ENCODE measurements at places on chromosomes 6 and 20. TPM values are rescaled to one million over a fixed set of nuclear protein-coding genes. Genes with fewer than 3 reads are reported as not detected.

The C4A gene
- 0.83 TPM for total RNA-seq

The DAAM2 gene
- total RNA-seq = 0.14 TPM

The APOM gene
- 2.9 TPM for total RNA-seq

The SLC35F1 gene
- total RNA-seq = 0.03 TPM

Data from A549 treated with Hydrocortisone at 1 μM for 4 hours (cell line).